HT1080 (cell line): ENCODE measurements at places on chromosomes 7 and 10. TPM values are rescaled to one million over a fixed set of nuclear protein-coding genes. Genes with fewer than 3 reads are reported as not detected.

Gene PON1
- not detected in 2 replicates for total RNA-seq

DNA sequence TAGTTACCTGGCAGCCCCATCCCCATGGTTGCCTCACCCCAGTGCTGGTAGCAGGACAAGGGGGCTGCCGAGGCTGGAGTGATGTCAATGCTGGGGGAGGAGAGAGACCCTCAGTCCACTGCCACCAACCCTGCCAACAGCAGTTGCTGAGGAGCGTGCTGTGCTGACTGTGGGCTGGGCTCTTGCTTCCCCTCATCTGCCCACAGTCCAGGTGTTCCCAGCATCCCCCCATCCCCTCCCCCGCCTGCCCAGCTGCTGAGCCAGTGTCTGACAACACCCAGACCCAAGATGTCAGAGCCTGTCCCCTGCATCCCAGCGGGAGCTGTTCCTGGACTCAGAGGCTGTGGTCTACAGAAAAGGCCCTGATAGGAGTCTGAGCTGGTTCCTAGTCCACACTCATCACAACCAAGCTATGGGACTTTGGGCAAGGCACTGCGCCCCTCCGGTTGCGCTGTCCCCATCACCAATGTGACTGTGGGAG, 14.6 kb upstream of the PSAP start:
- DNase-seq, result no peak

- DNase-seq, result no peak
Measured at GRCh38 chr7:151410405-151411390, 860 bp upstream of the WDR86 start.

- DNase-seq, result no peak
Measured at GRCh38 chr10:114386452-114386851, 17.9 kb downstream of the AFAP1L2 start.
